NCI-H187 treated with DMSO at 0.1 percent for 48 hours (cell line): ENCODE measurements at places on chromosomes 16 and 17.

DNA sequence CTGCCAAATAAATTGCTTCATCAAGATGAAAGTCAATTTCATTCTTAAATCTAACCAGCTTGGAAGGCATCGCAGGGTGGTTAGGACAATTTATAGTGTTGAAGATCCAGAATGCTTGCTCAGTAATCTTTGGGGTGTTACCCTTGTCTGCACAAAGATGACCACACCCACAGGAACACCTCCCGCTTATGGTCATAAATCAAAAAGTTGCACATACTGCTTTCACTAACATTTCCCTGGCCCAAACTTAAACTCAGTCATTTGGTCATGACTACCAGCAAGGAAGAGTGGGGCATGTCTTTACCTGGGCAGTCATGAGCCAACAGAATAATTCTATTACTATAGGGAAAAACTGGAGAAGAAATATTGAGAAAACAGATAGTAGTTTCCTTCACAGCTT lies 57.6 kb upstream of the KIF2B start:
- no peak for DNase-seq

DNA sequence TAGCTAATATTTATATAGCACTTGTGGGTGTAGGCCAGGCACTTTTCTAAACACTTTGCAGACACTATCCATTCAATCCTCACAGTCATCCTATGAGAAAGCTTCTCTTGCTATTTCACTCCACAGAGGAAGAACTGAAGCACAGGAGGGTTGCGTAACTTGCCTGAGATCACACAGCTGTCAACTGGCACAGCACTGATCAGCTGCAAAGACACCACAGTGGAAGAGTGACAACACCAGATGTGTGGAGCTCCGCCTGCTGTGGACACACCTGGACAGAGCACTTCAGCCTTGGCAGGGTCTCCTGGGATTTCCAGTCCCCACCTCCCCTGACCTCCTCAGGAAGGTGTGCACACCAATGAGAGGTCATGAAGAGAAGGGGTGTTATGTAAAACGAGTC lies 13.3 kb upstream of the CNEP1R1 start:
- no peak for DNase-seq

- DNase-seq = no peak
Observed at GRCh38 chr17:42027961-42028790, 8.3 kb downstream of the NKIRAS2 start.

- no peak for DNase-seq
Observed at GRCh38 chr17:80236911-80237310, 16.7 kb downstream of the SLC26A11 start.

GRCh38 chr17:54029986-54030385 lies 207.3 kb downstream of the KIF2B start:
- DNase-seq = no peak

- DNase-seq = no peak
Observed at GRCh38 chr16:68806422-68806821, 36.9 kb upstream of the TANGO6 start.
